ENCODE measurements at places on chromosomes 2 and 18.

DNA sequence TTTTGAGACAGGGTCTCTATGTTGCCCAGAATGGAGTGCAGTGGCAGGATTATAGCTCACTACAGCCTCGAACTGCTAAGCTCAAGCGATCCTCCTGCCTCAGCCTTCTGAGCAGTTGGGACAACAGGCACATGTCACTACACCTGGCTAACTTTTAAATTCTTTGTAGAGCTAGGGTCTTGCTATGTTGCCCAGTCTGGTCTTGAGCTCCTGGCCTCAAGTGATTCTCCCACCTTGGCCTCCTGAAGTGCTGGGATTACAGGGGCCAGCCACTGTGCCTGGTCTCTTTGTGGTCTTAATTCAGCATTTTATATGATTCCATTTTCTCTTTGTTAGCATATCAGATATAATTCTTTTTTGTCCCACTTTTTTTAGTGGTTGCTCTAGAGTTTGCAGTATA, 34.1 kb downstream of the CEP192 start:
- DNase-seq = no peak

DNA sequence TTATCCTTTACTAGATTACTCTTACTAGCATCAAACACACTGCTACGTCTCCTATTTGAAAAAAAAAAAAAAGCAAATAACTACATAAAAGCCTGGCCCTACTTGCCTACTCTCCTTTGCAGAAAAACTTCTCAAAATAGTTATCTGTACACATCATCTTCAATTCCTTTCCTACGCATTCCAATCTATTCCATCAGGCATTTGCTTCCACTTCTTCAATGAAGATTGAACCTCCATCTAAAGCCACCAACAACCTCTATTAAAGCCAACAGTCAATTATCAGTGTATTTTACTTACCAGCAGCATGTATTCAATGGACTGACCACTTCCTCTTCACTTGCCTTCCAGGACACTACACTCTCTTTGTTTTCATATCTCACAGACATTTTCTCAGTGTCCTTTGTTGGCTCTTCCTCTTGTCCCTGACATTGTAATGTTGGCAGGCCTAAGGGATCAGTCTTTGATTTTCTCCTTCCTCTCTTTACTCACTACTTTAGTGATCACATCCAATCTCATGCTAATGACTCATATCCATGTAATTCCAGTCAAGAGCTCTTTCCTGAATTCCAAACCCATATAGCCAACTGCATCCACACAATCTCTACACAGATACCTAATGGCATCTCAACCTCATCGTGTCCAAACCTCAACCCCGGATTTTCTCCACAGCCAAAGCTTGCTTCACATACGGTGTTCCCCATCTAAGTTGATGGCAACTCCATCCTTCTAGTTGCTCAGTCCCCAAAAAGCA, 131.3 kb downstream of the CCDC148 start:
- DNase-seq = no peak

GRCh38 chr2:2233171-2233826, 97.8 kb downstream of the MYT1L start:
- DNase-seq = no peak

- peak; percentile 23 for DNase-seq
Observed at GRCh38 chr2:128292599-128293425, 25.9 kb downstream of the HS6ST1 start.

GRCh38 chr2:109284826-109285225, 155.8 kb downstream of the SH3RF3 start:
- peak; percentile 63 for DNase-seq

- DNase-seq = no peak
Observed at GRCh38 chr2:175393851-175394250, 212.3 kb upstream of the ATP5MC3 start.

- DNase-seq = no peak
Observed at GRCh38 chr2:235195921-235196320, 244.1 kb downstream of the SH3BP4 start.

Measured in dermis blood vessel endothelial cell (primary cell).